ENCODE measurements at places on chromosomes 1 and 21.

GRCh38 chr1:216014086-216014485, 409.2 kb downstream of the USH2A start:
- DNase-seq: no peak

DNA sequence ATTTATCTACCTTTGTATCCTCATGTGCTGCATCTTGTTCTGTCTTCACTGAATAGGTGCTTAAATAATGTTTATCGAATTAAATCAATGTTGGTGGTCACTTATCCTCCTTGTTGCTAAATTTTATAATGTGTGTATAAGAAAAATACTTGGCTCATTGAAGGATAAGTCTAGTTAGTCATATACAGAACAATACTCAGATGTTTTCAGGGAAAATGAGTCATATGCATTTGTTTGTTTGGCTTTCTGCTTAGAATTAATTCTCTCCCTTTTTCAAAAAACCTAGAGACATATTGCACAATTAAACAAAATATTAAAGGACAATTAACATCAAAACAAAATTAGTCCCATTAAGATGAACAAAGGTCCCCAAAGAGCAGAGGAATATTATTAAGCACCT, 89.0 kb downstream of the UBE2U start:
- no peak for DNase-seq

- no peak for DNase-seq
Measured at GRCh38 chr21:31317688-31318087, 26.4 kb downstream of the TIAM1 start.

GRCh38 chr1:114152089-114152507, 1.6 kb downstream of the SYT6 start:
- no peak for DNase-seq

GRCh38 chr1:233478611-233479010, 135.3 kb upstream of the KCNK1 start:
- DNase-seq: no peak

- DNase-seq: no peak
Measured at GRCh38 chr1:231990388-231990787, 363.8 kb downstream of the DISC1 start.

GRCh38 chr1:184608581-184608980, 146.1 kb downstream of the EDEM3 start:
- DNase-seq: no peak

- no peak for DNase-seq
Measured at GRCh38 chr1:156682166-156682890, 5.1 kb upstream of the NES start.

DNA sequence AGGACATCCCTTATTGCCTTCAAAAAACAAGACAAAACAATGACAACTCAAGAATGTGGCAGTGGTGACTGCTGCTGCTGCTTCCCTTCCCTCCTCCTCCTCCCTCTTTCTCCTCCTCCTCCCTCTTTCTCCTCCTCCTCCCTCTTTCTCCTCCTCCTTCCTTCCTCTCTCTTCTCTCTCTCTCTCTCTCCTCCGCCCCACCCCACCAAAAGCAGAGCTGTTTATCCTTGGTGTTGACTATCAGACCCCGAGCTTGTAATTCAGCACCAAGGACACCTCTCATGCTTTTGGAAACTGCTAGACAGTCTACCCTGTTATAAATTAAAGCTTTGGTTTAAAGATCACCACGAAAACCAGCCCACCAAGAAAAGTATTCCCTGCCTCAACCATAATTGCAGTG, 72.4 kb upstream of the IFNAR2 start:
- peak; percentile 29 for DNase-seq

Data from nephron progenitor cell (in vitro differentiated cells).